ACHN (cell line): ENCODE measurements at places on chromosomes 13 and 19.

GRCh38 chr13:113509989-113510388 is 19.5 kb upstream of the DCUN1D2 start:
- DNase-seq, result no peak

DNA sequence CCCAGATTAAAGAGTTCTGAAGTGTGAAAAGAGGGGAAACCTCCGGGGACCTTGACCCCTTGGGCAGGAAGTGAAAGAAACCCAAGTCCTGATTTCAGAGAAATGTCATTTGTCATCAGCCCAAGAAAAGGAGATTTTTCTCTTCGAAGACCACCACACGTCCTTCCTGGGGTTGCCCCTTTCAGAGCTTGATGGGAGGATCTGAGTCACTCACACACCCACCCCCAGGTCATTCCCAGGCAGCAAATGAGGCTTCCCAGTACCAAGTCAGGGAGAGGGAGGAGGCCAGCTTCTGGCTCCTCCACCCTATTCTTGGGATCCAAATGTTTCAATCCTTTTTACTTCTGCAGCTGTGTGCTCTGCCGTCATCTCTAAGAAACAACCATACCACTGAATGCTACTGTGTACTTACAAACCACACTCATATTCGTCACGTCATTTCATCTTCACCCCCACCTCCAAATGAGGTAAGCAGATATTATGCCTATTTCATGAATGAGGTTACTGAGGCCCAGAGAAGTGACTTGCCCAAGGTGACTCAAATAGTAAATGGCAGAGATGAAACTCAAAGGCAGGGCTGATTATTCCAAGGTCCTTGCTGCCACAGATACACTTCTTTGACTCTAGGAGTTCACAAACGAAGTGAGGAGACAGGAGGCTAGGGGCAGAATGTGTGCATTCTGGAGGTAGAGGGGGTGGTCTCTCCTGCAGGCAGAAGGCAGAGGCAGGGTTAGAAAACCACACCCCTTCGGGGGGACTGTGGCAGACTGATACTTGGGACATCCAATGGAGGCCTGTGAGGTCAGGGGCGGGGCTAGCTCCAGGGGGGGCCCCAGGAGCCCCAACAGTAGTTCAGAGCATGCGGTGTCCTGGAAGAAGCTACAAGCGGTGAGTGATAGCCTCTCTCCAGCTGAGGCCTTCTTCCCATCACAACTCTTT is 5.0 kb upstream of the KMT2B start:
- no peak for DNase-seq

DNA sequence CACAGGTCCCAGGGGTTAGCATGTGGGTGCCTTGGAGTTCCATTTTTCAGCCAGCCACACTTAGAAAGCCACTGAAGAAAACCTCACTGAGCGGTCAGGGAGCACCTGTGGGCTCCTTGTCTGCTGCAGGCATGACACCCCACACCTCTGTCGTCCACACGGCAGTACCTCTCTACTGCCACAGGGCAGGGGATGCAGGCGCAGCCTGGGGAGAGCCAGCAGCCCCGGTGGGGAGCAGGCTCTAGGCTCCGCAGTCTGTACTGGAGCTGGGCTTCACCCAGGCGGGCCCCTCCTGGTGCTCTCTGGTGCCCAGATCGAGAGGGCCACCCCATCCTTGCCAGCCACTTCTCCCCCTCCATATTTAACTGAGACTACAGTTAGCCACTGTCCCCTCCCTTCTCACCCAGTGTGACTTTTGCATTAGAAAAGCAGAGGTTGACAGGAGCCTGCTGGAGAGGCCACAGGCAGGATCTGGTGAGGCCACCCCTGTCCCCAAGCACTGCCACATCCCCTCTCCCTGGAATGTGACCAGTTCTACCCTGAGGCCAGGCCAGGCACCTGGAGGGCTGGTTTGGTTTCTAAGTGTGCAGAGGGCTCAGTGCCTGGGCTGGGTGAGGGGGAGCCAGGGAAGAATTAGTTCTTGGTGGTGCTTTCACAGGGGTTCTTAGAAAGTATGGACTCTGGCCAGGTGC is 104.4 kb downstream of the KDM4B start:
- DNase-seq, result no peak

DNA sequence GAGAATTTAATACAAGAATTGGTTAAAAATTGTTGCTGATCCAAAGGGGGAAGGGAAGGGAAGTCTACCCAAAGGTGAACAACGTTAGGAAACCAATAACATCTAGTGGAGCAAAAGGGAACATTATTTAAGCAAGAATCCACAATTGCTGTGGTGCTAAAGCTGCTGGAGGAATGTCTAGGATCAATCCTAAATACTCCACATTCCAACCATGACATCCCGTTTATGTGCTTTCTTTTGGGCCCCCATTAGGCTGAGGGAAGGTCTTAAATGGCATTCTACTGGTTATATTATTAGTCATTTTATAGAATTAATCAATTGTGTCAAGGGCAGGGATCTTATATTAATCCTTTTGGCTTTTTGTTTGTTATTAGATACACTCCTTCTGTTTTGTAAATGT is 39.9 kb upstream of the VWA8 start:
- no peak for DNase-seq

DNA sequence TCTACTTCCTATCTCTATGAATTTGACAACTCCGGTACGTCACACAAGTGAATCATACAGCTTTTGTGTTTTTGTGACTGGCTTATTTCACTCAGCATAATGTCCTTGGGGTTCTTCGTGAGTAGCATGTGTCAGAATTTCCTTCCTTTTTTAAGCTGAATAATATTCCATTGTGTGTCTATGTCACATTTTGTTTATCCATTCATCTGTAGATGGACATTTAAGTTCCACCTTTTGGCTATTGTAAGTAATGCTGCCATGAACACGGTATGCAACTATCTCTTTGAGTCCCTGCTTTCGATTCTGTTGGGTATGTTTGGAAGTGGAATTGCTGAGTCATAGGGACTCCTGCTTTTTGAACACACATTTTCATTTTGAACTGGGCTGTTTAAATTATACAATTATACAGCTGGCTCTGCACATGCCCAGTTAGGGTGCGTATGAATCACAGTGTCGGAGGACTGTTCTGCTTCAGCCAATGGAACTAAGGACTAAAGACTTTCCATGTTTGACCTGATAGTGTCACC is 43.0 kb upstream of the C13orf42 start:
- DNase-seq, result no peak

- DNase-seq, result no peak
Observed at GRCh38 chr19:7442423-7442822, 46.4 kb downstream of the PEX11G start.

- no peak for DNase-seq
Observed at GRCh38 chr13:44435919-44436510, 62.4 kb downstream of the SERP2 start.

DNA sequence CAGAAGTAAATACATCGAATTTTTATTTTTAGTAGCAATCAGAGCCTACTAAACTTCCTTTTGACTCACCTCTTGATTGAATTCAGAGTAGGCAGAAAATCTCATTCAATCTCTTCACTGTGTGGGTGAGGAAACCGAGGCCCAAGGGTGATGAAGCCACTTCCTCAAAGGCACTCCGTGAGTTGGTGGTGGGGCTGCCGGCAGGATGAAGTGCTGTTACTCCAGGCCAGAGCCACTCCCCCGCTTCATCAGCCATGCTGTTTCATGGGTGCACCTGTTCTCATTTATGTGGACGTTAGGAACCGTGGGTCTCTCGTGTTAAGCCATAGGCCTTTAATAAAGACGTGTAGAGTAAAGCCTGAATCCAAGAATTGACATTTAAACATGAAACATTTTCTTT is 13.2 kb downstream of the ING1 start:
- no peak for DNase-seq

- DNase-seq, result no peak
Observed at GRCh38 chr13:97313551-97314260, 91.6 kb downstream of the MBNL2 start.

DNA sequence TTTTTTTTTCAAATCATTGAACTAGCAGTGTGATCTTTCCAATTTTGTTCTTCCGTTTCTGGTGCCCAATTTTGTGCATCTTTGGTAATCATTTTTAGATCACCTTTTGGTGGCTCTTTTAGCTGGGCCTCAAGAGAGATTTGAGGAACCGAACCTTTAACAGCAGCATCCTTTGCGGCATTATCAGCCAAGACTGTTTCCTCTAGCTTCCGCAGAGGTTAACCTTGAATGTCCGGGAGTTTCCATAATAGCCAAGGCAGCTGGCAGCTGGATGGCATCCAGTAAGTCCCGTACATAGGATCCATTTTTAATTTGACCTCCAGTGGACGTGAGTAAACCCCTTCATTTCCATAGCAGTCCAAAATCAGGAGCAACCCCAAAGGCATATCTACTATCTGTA is 9.6 kb downstream of the IRGC start:
- DNase-seq, result no peak

- DNase-seq, result no peak
Observed at GRCh38 chr13:97798836-97799235, 154.6 kb upstream of the IPO5 start.

DNA sequence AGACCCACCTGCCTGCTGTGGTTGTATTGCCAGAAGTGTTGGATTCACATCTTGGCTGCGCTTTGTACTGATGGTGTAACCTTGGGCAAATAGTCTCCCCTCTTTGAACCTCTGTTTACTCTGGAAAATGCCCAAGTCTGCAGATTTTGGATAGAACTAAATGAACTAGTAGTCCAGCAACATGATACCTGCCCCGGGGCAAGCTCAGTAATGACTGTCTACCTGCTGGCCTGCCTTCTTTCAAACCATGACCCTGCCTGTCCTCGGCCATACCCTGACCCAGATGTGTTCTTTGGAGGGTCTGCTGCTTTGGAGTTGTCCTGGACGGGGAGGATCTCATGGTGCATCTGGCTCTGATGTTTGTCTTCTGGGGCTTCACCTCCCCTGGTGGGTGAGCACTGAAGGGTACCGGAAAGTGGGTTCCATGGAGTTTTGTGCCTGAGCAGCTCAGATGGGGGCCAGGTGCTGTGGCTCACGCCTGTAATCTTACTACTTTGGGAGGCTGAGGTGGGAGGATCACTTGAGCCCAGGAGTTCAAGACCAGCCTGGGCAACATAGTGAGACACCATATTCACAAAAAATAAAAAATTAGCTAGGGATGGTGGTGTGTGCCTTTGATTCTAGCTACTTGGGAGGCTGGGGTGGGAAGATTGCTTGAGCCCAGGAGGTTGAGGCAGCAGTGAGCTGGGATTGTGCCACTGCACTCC is 59.5 kb downstream of the TNFRSF19 start:
- DNase-seq, result no peak

GRCh38 chr13:64453831-64454230 is 2776.3 kb downstream of the PCDH9 start:
- DNase-seq, result no peak

- no peak for DNase-seq
Observed at GRCh38 chr19:43380008-43380407, 26.5 kb downstream of the CD177 start.

DNA sequence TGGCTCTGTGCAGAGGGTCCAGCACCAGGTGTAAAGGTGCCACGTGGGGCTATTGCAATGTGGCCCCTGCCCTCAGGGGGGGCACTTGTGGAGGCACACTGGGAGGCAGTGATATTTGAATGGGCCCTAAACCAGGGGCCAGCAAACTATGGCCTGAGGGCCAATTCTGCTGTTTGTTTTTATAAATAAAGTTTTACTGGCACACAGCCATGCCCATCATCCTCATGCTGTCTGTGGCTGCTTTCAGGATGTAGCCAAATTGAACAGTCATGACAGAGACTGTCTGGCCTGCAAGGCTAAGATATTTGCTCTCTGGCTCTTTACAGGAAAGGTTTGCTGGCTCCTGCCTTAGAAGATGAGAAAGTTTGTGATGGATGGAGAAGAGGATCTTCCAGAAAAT is 33.9 kb upstream of the RANBP3 start:
- no peak for DNase-seq

DNA sequence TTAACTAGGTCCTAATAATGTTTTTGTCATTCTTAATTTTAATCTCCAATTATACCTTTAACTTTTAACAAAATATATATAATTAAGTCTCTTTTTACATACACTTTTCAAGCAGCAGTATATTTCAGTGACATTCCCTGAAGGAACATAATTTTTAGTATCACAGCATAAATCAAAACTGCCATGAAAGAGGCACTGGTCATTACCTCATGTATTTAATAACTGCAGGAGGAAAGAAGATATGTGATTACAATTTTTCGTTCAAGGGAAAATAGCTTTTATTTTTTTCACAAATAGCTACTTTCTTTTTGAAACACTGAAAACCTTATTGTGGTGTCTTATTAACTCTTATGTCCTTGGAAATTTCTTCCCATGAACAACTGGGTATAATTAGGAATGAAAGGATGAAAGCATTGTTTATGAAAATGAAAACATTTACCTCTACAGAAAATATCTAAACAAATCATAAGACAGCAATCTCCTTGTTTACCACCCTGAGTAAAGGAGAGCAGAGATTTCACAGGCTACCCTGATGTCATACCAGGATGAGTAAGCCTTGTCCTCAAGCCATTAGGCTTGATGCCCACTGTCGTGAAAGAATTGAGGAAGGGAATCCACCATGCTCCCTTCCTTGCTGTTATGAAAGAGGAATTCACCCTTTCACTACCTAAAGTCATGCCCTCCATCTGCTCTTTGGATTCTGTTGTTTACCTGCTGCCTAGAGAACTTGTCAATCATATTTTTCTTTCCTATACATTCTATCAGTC is 877.2 kb upstream of the PCDH20 start:
- DNase-seq, result peak; percentile 8

DNA sequence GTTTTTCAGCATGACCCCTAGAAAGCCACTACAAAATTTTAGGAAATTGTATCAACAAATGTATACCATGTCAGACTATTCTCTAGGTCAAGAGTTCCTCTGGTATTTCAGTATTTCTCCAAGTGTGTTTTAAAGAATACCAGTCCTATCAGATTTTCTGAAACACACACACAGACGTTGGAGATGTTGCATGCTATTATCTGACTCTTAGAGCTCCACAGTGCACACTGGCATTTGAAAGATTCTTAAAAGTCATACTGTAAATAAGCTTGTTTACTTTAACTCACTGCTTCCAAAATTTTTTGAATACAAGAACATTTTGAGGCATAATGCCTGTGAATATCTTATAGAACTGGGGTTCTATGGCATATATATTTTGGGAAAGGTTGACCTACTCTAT is 33.8 kb upstream of the VWA8 start:
- DNase-seq, result no peak

DNA sequence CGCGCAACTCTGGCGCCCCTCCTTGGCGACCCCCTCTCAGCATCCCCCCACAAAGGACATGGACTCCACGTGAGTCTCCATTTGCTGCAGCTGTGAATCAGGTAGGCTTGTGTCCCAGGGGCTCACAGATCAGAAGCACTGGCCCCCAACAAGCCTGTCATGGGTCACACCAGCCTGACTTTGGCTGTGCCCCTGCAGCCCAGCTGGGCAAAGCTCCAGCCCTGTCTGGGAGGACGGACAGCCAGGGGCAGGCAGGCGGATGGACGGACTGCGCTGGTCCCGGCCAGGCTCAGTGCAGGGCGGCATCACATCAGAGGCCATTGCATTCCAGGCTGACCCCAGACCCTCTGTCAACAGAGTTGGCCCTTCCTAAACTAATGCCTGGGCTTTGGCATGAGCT is 28.4 kb upstream of the ISYNA1 start:
- DNase-seq, result no peak

- DNase-seq, result no peak
Observed at GRCh38 chr19:3397266-3398022, 31.1 kb downstream of the NFIC start.
